ENCODE measurements at places on chromosomes 13 and 19. TPM values are rescaled to one million over a fixed set of nuclear protein-coding genes. Genes with fewer than 3 reads are reported as not detected.
A peak's percentile ranks its signal among the peaks of the same experiment; 100 is the strongest.

The HIPK4 gene
- not detected for total RNA-seq

The ZNF563 gene
- 3.9 TPM for total RNA-seq

The EPS8L1 gene
- total RNA-seq, result not detected

- no peak for DNase-seq
Observed at GRCh38 chr13:66180836-66181235, 1049.3 kb downstream of the PCDH9 start.

DNA sequence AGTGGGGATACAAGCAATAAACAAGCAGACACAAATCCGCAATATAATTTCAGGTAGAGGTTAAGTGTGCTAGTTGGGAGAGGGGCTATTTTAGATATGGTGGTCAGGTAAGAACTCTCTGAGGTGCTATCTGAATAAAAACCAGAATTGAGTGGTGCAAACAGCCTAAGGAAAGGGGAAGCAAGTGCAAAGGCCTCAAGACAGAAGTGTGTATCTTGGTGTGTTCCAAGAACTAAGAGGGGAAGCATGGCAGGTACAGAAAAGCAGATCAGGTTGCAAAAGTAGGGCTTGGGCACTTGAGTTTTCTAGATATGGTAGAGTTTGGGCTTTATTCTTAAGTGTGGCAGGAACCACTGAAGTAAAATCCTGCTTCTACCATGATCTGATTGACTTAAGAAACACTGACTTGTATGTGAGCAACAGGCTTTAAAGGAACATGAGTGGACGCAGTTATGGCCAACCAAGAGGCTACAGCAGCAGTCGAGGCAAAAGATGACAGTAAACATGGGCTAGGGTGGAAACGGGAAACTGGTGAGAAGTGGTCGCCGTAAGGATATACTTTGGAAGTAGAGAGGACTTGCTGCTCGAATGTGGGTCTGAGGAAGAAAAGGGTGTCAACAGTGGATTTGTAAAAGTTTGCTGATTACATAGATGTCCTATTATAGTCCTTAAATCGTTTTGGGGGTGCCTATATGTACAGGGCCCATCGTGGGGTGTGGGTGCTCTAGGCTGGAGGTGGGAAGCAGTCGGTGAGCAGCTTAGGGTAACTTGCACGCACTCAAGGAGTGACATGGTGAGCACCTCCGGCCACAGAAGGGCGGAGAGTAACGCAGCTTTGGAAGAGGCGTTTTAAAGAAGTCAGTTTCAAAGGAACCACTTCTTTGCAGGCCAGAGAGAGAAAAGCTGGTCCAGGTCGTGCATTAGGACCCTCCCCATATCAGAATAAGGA is 677 bp downstream of the TGDS start:
- no peak for DNase-seq

DNA sequence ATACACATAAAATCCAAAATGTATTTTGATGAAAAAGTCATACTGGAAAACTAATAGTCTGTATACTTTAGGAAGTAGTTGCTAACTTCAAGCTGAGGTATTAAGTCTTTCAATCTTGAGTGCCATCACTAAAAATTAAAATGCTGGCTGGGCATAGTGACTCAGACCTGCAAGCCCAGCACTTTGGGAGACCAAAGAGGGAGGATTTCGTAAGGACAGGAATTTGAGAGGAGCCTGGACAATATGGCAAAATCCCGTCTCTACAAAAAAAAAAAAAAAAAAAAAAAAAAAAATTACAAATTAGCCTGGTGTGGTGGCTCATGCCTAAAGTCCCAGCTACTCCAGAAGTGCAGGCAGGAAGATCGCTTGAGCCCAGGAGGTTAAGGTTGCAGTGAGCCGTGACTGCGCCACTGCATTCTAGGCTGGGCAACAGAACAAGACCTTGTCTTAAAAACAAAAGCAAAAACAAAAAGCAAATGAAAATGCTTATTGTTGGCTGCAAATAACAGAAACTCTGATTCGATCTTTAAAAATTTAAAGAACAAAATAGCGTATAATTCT is 1994.2 kb upstream of the PCDH20 start:
- no peak for DNase-seq

The DCLK1 gene
- total RNA-seq, result 135 TPM

GRCh38 chr19:39768334-39768733 is 10.3 kb upstream of the LEUTX start:
- DNase-seq, result no peak

DNA sequence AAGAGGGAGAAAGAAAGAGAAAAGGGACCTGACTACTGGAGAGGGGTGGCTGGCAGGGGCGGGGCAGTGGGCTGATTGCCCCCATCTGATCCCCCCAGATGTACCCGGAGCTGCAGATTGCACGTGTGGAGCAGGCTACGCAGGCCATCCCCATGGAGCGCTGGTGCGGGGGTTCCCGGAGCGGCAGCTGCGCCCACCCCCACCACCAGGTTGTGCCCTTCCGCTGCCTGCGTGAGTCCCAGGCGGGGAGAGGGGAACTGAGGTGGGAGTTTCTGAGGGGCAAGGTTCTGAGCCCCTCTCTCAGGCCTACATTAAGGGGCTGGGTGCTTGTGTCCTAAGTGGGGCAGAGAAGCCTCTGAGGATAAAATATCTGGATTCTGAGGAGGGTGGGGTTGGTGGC is 2.4 kb downstream of the APLP1 start:
- no peak for DNase-seq

DNA sequence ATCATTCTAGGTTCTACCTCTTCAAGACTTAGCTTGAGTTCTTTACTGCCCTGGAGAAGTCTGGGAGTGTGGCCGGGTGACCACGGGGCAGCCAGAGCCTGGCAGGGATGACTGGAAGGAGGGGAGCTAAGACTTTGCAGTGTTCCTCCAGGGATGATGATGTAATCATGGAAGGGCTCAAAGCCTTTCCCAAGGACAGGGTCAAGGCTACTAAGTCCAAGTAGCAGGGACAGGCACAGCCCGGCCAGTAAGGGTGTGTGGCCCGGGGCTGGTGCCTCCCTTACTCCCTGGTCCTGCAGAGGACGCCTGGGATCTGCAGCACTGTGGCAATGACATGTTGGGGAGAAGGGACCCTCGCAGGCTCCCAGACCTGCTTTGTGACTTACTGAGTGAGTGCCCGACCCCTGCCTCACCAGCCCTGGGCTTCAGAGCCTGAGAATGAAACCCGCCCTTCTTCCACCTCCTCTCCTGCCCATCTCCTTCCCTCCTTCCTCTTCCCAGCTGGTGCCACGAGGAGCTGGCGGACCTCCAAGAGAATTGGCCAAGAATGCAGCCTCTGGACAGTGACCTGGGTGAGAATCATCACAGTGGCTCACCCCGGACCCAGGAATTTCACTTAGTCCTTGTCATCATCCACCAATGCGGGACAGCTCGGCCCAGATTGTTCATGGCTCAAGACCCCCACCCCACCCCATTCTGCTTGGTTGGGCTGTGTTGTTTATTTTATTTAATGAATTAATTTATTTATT is 15.6 kb upstream of the FBXO17 start:
- DNase-seq, result no peak

DNA sequence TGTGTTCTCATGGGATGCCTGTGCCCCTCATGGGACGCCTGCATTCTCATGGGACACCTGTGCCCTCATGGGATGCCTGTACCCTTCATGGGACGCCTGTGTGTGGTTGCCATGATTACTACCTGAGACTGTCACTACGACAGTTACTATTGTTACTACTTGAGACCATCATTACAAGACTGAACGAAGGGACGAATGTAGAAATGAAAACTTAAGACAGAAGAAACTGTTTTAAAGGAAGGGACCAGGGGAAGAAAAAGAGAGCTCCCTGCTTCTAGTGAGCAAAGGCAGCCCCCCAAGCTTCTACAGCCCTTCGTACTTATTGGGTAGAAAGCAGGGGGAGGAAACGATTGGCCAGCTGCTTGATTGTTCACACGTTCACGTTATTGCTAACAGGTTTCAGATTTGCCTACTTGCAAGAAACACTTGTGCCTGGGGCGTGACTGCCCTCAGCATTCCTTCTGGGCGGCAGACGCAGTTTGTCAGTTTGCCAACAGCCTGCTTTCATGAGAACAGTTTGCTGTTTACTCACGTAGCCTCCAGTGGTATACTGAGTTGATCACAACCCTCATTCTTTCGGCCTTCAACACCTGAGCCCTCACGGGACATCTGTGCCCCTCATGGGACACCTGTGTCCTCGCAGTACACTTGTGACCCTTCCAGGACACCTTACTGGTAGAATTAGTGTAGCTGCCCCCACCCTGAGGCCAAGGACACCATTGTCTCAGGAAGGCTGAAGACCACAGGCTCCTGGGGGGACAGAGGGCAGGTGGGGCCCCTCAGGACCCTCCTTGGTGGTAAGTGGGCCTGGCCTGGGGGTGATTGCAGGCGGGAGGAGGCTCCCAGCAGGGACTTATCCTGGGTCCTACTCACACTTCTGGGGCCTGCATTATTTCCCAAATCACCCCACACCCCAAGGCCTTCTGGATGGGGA is 2.5 kb upstream of the S1PR4 start:
- no peak for DNase-seq

DNA sequence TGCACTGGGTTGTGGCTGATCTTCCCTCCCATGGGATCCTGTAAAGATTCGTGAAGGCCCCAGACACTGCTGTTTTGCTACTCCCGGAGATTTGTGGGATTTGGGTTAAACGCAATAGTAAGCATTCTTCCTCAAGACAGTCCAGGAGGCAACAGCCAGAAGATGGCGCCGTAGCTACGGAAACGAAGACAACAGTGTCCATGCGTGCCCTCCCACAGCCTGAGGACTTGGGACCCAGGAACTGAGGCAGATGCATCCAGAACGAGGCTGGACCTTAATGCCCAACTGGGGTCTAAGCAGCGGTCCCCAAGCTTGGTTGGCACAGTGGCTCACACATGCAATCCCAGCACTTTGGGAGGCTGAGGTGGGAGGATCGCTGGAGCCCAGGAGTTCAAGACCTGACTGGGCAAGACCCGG is 57.6 kb upstream of the ZNF507 start:
- DNase-seq, result peak; percentile 52

The RGL3 gene
- total RNA-seq, result 21.7 TPM

DNA sequence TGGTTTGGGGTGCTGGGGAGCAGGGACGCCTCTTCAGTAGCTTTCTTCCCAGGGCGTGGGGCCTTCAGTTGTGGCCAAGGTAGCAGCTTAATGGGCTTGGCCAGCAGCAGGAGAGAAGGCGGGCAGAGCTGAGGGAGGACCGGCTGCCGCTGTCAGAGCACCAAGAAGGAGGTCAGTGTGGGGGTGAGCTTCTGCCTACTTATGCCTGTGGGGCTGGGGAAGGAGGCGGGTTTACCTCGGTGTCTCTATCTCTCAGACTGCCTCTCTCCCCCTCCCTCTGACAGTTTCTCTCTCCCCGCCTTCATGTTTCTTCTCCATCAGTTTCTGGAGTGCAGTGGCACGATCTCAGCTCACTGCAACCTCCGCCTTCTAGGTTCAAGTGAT is at the start of gene CAPN12:
TSS of gene CAPN12 (minus strand) at position 177 of the 384 bp plus-strand sequence. CDS start 309 bp downstream, outside the sequence.
- DNase-seq, result peak; percentile 25

Measured in dorsolateral prefrontal cortex (tissue), 122 donors.